ENCODE measurements at places on chromosomes 6 and 20.

DNA sequence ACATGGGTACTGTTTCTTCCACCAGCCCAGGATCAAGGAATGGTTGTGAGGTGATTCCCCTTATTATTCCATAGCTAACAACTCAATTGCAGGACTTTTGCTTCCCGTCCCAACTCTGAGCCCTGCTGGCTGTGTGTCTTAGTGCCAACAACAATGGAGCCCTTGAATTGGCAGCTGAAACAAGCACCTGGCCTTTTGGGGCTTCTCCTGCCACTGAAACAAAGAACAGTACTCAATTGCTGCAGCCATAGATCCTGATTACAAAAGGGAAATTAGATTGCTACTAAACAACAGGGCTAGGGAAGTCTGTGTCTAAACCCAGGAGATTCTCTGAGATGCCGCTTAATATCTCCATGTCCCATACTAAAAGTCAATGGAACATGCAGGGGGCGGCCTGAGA is 61.3 kb upstream of the CARMIL1 start:
- no peak for DNase-seq

DNA sequence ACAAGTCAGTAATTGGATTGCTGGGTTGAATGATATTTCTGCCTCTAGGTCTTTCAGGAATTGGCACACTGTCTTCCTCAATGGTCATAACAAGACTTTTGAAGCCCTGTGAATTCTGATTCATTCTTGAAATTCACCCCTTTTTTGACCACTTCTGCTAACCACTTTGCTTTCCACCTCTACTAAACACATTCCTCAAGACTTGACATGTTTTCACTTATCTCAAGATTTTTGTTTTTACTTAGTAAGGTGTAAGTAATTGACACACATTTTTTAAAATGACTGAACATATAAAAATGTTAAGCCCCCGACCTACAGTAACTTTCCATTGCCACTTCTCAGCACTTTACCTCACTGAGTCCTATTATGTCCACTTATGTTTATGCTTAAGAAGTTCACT is 239.1 kb downstream of the GRM1 start:
- no peak for DNase-seq

- no peak for DNase-seq
These were observed 159.3 kb upstream of the LAMA2 start for GRCh38 chr6:128723667-128724066.

DNA sequence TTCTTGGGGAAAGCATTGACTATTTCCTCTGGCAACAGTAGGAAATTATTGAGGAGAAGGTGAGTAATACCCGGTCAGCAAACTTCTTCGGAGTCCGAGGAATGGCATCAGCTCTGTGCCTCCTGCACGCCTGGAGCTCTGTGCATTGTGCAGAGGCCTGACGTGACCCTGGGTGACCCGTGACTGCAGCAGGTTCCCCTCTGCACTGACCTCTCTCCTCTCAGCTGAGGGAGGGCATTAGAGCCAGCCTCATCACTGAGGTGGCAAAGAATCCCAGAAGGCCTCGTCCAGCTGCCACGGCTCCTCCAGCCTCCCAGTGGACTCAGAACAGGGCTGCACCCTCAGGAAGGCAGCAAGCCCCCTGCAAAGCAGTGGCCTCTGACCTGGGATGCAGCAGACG is 502.9 kb downstream of the CD83 start:
- DNase-seq = no peak

- no peak for DNase-seq
These were observed 346.0 kb downstream of the NKAIN2 start for GRCh38 chr6:124149646-124150045.

DNA sequence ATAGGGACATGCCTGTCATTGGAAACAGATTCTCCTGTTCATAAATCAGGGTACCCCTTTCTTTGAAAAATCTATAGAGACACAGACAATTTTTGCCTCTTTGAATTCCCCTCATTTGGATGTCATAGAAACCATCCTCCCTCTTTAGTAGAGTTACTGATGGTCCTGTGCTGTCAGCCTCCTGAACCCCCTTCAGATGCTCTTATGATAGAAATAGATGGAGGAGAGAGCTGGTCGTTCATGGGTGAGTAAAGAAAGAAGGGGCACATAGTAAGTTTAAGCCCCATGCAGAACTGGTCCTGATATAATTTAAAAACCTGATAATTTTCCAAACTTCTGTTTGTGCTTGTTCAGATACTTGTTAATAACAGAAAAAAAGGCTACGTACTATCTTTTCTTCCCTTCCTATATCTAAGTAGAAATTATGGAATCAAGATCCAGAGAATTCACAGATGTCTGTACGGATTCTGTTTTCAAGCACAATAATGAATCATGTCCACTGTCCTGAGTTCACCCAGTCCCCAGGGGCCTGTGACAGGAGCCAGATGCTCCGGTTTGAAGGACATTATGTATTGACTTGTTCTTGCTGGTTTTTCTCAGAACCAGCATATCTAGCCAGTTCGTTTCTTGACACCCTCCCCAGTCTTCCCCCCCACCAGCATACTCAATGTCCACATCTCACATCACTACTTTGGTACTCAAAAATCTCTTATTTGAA is 78.1 kb downstream of the NCOA7 start:
- DNase-seq = no peak

DNA sequence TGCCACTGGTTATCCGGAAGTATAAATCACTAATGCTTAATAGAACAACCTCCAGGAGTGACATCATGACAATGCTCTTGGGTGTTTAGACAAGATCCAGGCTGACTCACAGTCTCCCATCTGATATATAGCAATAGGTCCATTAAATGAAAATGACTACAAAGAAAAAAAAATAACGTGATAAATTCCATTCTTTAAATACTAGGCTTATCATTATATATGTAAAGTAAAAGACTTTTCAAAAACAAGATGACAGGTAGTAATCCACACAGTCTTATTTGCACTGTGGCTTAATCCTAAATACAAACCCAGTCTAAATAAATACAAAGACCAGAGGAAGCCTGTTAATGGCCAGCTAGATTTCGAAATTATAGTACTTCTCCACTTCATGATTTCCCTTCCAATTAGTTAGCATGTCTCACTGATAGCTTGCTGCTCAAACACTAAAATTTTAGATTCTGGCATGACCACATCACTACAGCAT is 149.1 kb upstream of the BEND3 start:
- DNase-seq = no peak

- no peak for DNase-seq
These were observed 58.4 kb downstream of the HIVEP2 start for GRCh38 chr6:142886431-142887170.

DNA sequence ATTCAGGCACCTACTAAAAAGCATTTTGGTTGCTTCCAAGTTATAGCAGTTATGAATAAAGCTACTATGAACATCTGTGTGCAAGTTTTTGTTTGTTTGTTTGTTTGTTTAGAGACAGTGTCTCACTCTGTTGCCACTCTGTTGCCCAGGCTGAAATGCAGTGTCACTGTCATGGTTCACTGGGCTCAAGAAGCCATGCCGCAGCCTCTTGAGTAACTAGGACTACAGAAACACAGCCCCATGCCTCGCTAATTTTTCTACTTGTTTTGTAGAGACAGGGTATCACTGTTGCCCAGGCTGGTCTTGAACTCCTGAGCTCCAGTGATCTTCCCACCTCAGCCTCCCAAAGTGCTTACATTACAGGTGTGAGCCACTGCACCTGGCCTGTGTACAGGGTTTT is 795.9 kb downstream of the EPHA7 start:
- no peak for DNase-seq

DNA sequence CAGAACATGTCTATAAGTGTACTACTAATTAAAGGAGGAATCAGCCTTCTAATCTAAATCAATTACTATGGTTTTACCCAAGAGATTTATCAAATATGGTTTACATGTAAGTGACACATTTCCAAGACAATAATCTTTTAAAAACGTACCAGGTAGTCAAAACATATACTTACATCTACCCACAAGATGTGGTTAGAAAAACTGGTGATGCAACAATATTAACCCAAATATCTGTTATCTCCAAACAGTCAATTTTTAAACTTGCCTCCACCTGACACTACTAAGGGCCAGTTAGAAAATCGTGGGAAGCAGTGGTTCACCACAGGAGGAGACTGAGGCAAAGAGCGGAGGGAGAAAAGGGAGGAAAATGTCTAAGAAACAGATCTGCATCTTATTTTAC is 28.0 kb downstream of the NOL7 start:
- DNase-seq = no peak

DNA sequence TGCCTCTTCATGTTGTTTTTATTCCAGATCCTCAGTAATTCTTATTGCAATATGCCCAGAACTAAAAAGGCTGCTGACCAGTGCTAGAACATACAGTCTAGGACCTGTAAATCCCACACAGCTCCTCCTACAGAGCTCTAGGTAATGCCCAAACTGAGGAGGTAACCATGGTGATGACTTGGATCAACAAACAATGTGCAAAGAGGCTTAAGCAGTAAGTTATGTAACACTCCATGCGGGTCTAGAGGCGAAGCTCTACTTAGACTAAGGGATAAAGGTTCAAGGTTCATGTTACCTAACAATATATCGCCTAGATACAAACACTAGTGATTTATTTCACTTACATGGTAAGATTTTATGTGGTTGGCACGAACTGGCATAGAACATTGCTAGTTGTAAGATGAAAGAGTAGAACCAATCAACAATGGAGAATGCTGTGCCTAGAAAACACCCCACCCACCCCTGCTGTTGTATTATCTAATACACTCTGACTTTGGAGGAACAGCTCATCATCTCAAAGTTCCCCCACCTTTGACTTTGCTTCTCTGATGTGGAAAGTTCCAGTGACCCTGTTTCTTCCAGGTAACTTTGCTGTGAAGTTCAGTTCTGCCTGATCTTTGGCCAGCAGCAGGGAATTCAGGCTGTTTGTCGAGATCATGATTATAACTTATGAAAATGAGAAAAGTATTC is 242.4 kb downstream of the ALDH8A1 start:
- DNase-seq = no peak

DNA sequence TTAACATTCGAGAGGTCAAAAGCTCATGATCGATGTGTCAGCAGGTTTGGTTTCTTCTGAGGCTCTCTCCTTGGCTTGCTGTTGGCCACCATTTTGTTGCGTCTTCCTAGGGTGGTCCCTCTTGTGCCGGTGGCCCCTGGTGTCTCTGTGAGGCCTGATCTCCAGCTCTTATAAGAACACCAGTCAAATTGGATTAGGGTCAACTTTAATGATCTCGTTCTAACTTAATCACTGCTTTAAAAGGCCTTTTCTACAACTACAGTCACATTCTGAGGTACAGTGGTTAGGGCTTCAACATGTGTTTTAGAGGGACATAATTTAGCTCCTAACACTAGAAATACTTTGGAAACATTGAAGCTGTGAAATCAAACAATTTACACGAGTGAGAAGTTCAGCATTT is 240.8 kb upstream of the KCNQ5 start:
- DNase-seq = no peak

DNA sequence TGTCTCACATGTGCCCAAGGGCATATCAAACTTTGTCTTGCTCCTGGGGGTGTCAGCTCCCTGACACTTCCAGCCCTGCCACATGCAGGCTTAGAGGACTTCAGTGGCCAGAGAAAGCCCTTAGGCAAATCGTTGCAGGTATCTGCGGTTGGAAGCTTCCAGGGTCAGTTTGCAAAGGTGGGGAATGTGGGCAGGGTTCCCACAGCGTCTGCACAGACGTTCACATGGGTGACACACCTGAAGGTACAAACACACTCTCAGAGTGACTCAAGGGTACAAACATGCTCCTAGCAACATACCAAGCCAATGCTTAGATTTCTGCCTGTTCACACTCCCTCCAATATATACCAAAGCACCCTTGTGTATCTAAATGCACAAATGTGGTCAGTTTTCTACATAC is 30.0 kb downstream of the VSTM2L start:
- no peak for DNase-seq

GRCh38 chr6:49766762-49767161 is 20.3 kb downstream of the PGK2 start:
- no peak for DNase-seq

GRCh38 chr6:41428336-41428995 is 93.1 kb downstream of the NCR2 start:
- no peak for DNase-seq

GRCh38 chr6:2862712-2863181 is 21.1 kb upstream of the SERPINB1 start:
- peak; percentile 77 for DNase-seq

DNA sequence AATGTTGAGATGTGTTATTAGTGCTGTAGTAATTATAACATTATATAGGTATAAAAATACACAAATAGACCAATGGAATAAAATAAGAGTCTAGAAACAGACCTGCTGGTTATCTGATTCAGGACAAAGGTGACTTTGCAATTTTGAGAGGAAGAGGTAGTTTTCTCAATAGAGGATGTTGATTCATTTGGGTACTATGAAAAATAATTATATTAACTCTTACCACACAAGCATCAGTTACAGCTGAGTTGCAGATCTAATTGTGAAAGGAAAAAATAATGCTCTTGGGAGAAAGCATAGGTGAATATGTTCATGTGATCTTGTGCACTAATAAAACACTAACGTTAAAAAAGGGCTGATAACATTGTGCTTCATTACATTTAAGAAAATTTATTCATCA is 103.0 kb downstream of the BCKDHB start:
- DNase-seq = no peak

DNA sequence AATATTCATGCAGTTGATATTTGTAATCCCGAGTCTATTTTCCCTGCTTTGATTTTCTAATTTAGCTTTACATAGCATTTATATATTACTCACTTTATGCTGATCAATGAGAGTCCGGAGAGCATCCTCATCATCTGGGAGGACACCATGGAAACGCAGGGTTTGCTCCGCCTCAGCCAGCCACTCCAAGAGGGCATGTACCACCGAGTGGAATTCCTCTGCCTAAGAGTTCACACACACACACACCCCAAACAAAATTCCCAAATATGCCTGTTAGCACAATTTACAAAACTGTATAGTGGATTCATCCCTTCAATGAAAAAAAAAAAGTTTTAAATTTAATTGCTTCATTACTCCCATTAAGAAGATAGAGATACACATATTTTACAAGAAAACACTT is 160.7 kb downstream of the DST start:
- no peak for DNase-seq

DNA sequence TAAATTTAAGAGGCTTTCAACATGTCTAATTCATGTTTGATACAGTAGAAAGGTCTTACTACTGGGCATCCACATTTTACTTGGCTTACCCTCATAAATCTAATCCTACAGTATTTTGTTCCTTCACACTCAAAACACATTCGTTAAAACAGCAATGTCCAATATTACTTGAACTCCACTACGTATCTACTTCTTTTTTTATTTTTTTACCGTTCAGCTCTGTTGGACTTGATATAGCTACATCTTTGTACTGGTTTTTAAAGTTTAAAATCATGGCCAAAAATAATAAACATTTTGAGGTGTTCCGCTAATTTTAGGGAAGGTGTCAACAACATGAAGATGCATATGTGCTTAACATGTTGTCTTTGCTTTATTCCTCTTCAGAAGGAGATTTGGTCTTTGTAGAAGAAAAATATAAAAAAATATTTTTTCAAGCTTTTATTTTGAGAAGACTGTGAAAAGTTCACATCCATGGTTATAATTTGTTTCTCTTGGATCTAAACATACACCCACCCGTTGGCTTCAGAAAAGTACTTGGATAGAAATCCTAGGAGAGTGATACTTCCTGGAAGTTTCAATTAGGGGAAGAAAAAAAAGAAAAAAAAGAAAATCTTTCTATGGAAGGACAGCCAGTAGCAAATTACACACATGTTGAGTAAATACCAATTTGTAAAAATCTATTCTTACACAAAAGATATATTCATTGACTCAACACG is 71.5 kb downstream of the EPB41L2 start:
- DNase-seq = no peak

Data from activated CD4-positive, alpha-beta T cell treated with anti-CD3 and anti-CD28 coated beads for 36 hours (primary cell).